ENCODE measurements at places on chromosomes 7 and 10. TPM values are rescaled to one million over a fixed set of nuclear protein-coding genes. Genes with fewer than 3 reads are reported as not detected.

Gene TRIM50
- total RNA-seq, result not detected

- DNase-seq, result no peak
- no peaks in the 10 kb centered on the region for H3K4me1 ChIP-seq
- no peaks in the 10 kb centered on the region for H3K36me3 ChIP-seq
- no peak overlapping the region for H3K4me3 ChIP-seq
- no peaks in the 10 kb centered on the region for H3K27me3 ChIP-seq
Measured at GRCh38 chr7:158093156-158093796, 494.3 kb downstream of the PTPRN2 start.

- no peaks in the 10 kb centered on the region for H3K36me3 ChIP-seq
- H3K27ac ChIP-seq, result no peak overlapping the region
- H3K4me1 ChIP-seq, result peaks cover 6% of the 10 kb centered on the region
- no peak overlapping the region for H3K4me3 ChIP-seq
- DNase-seq, result no peak
Measured at GRCh38 chr7:142188846-142189245, 69.0 kb downstream of the PRSS58 start.

GRCh38 chr10:74837743-74838142, 11.3 kb downstream of the KAT6B start:
- H3K4me3 ChIP-seq, result no peak overlapping the region
- H3K36me3 ChIP-seq, result peaks cover 35% of the 10 kb centered on the region
- H3K27me3 ChIP-seq, result no peaks in the 10 kb centered on the region
- peaks cover 15% of the 10 kb centered on the region for H3K4me1 ChIP-seq
- no peak overlapping the region for H3K27ac ChIP-seq
- DNase-seq, result no peak

DNA sequence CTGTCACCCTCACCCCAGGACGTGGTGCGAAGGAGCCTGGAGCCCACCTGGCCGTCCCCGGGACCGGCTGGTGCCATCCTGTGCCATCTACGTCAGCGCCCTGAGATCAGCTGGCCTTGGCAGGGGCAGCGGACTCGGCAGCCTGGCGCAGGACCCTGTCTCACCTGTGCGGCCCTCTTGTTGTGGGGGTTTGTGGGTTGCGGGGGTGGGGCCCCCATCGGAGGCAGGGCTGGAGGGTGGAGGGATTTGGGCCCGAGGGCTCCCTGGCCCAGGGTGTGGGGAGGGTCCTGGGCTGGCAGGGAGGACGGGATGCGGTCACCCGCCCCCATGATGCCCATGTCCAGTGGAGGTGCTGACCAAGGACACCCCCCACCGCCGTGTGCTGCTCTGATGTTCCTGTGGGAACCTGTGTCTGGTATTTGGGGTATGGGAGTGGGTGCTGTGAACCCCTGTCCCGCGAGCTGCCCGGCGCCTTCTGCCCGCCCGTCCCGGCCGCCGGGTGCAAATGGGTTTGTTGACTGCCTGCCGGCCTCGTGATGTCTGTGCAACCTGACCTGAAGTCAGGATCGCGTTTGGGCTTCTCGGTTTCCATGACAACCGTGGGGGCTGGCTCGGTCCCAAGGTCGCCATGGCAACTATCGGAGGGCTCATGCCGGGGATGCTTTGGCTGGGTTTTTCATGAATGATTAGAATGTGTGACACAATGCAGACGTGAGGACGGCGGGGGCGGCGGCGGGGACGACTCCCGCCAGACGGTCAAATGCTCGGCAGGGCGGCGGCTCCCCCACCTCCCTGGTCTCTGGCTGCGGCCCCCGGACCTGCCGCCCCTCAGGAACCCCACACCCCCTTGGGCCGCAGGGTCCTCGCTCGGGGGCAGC, 7.3 kb downstream of the MAFK start:
- H3K27ac ChIP-seq, result no peak overlapping the region
- no peaks in the 10 kb centered on the region for H3K27me3 ChIP-seq
- peaks cover 14% of the 10 kb centered on the region for H3K36me3 ChIP-seq
- H3K4me1 ChIP-seq, result peaks cover 12% of the 10 kb centered on the region

- no peak for DNase-seq
- H3K27me3 ChIP-seq, result no peaks in the 10 kb centered on the region
- no peak overlapping the region for H3K4me3 ChIP-seq
- no peak overlapping the region for H3K27ac ChIP-seq
Measured at GRCh38 chr10:29946953-29947700, 112.3 kb downstream of the JCAD start.

DNA sequence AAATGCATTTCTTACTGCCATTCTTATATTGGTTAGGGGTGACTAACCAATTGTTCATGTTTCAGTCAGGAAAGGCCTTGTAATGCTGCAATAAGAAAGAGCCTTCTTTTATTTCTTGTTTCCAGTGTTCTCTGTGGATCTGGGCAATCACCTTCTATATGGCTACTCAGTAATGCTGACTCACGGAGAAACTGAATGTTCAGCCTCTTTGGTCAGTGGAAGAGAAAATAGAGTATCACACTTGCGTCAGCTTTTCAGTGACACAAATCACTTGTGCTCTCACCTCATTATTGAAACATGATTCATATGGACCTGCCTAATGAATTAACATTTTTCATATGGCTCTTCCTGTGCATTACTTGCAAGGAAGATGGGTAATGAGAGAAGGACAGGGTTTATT, 243.9 kb upstream of the POT1 start:
- H3K4me1 ChIP-seq, result no peaks in the 10 kb centered on the region
- DNase-seq, result no peak
- no peak overlapping the region for H3K27ac ChIP-seq
- H3K4me3 ChIP-seq, result no peak overlapping the region
- no peaks in the 10 kb centered on the region for H3K27me3 ChIP-seq

DNA sequence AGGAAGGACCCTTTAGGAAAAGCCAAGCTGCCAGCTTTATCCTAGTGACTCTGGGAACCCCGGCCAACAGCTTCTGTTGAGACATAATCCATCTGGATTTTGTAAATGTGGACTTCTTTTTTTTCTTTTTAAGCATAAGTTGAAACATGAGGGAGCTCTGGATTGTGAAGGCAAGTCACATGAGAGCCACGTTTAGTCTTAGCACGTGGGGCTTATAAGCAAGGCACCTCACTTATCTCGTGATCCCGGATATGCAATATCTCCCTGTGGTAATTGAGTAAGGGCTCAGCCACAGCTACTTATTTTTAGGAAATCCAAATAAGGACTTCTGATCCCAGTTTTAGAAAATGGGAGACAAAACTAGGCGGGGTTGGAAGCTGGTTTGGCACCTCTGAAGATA, 111.2 kb upstream of the PTN start:
- no peak for DNase-seq
- no peaks in the 10 kb centered on the region for H3K27me3 ChIP-seq
- H3K27ac ChIP-seq, result no peak overlapping the region
- no peak overlapping the region for H3K4me3 ChIP-seq
- H3K36me3 ChIP-seq, result no peaks in the 10 kb centered on the region
- H3K4me1 ChIP-seq, result no peaks in the 10 kb centered on the region

DNA sequence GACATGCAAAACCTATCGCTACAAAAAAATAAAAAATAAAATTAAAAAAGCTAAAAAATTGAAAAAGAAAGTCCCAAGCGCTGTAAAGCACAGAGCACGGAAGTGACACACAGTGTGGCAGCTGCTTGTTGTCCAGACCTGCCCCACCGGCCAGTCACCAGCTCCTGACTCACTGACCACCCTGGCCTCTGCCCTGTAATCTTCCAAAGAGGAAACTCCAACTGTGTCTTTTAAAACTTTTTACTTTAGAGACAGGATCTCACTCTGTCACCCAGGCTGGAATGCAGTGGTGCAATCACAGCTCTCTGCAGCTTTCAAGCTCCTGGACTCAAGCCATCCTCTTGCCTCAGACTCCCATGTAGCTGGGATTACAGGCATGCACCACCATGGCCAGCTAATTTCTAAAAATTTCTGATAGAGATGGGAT, 23.6 kb downstream of the GNA12 start:
- DNase-seq, result no peak
- peaks cover 30% of the 10 kb centered on the region for H3K4me1 ChIP-seq
- no peaks in the 10 kb centered on the region for H3K36me3 ChIP-seq
- H3K4me3 ChIP-seq, result no peak overlapping the region

Gene NEUROD6
- total RNA-seq, result not detected

Gene NODAL
- not detected for total RNA-seq

Gene AQP1
- total RNA-seq, result not detected

DNA sequence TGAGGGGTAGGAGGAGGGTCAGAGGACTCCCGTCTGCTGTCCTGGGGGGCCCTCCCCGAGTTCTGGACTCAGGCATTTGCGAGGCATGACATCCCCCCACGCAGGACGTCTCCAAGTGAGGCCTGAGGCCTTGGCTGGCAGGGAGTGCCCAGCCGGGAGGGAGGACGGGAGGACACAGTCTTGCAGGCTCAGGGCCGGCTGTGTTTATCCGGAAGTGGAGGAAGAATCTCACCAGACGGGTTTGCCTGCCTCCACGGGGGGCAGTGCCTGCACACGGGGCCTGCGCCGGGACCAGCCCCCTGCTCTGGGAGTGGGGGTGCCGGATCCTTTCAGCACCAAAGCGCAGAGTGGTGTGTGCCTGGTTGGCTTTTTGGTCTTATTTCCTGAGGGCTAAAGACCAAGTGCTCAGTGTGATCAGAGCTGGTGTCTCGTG, 10.9 kb downstream of the PWWP2B start:
- no peaks in the 10 kb centered on the region for H3K4me1 ChIP-seq
- DNase-seq, result no peak
- no peaks in the 10 kb centered on the region for H3K27me3 ChIP-seq

- no peak overlapping the region for H3K27ac ChIP-seq
- H3K4me1 ChIP-seq, result no peaks in the 10 kb centered on the region
- H3K36me3 ChIP-seq, result no peaks in the 10 kb centered on the region
- no peak overlapping the region for H3K4me3 ChIP-seq
- DNase-seq, result no peak
Measured at GRCh38 chr10:53765311-53765710, 992.7 kb upstream of the MBL2 start.

DNA sequence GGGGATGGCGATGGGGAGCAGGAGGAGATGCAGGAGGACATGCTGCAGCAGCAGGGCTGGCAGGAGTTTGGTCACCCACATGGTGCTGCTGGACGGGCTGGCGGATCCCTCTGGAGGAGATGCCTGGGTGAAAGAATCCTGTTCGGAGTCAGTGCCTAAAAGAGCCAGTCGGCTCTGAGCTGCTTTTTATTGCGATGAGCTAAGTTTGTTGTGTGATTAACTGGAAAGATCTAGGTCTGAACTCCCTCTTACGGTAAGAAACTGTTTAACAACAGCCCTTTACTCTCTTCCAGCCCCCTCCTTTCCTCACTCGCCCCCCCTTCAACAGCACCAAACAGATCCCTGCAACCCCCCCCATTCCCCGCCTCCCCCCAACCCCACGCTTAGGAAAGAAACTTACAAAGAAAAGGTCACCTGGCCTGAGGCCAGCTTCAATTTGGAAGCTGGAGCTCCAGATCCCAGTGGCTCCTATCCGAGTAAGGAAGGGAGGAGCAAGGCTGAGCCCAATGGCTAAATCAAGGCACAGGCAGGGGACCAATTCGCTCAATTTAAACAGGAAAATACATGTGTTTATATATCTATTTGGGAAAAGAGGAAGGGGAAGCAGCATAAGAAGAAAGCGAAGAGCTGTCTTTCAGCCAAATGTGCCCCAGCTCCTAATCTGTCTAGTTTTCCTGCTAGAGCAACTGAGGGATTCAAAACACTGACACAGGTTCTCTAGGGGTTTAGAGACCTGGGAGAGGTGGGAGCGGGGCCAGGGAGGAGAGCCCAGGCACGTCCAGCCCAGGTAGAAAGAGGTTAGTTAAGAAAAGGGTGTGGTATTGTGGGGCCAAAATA, at the start of gene HGF:
HGF (minus strand) TSS at position 157 of the 837 bp plus-strand sequence; CDS start at position 81, 76 bp downstream.
- no peak within 1 kb of the TSS for H3K27ac ChIP-seq
- DNase-seq, result no peak
- H3K4me3 ChIP-seq, result no peak within 1 kb of the TSS
- H3K4me1 ChIP-seq, result no peaks in the 10 kb centered on the region
- H3K36me3 ChIP-seq, result no peaks in the 10 kb centered on the region

Gene CNPY1
- not detected for total RNA-seq

Gene LIPJ
- total RNA-seq, result not detected

- H3K4me3 ChIP-seq, result no peak overlapping the region
- peaks cover 68% of the 10 kb centered on the region for H3K36me3 ChIP-seq
- H3K4me1 ChIP-seq, result peaks cover 87% of the 10 kb centered on the region
- no peaks in the 10 kb centered on the region for H3K27me3 ChIP-seq
Measured at GRCh38 chr10:124700293-124701037, 43.7 kb downstream of the FAM53B start.

GRCh38 chr10:70341016-70341415, 41.4 kb downstream of the LRRC20 start:
- no peaks in the 10 kb centered on the region for H3K27me3 ChIP-seq
- no peak for DNase-seq
- no peaks in the 10 kb centered on the region for H3K4me1 ChIP-seq

GRCh38 chr7:11373546-11374142, 400.0 kb downstream of the PHF14 start:
- no peaks in the 10 kb centered on the region for H3K4me1 ChIP-seq
- no peaks in the 10 kb centered on the region for H3K36me3 ChIP-seq
- H3K4me3 ChIP-seq, result no peak overlapping the region
- no peaks in the 10 kb centered on the region for H3K27me3 ChIP-seq
- no peak overlapping the region for H3K27ac ChIP-seq

DNA sequence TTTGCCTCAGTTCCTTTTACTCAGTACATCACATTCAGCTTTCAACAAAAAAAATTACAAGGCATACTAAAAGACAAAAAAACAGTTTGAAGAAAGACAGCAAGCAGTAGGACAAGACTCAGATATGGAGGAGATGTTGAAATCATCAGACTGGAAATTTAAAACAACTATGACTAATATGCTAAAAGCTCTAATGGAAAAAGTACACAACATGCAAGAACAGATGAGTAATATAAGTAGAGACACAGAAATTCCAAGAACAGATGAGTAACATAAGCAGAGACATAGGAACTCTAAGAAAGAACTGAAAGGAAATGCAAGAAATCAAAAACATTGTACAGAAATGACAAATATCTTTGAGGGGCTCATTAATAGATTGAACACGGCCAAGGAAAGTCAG, 402.6 kb downstream of the NEBL start:
- no peak overlapping the region for H3K4me3 ChIP-seq
- H3K27ac ChIP-seq, result no peak overlapping the region
- H3K4me1 ChIP-seq, result no peaks in the 10 kb centered on the region
- no peak for DNase-seq
- H3K27me3 ChIP-seq, result no peaks in the 10 kb centered on the region

- no peak overlapping the region for H3K27ac ChIP-seq
- no peak for DNase-seq
- peaks cover 13% of the 10 kb centered on the region for H3K4me1 ChIP-seq
- peaks cover 8% of the 10 kb centered on the region for H3K36me3 ChIP-seq
Measured at GRCh38 chr10:13592306-13592705, 5.5 kb downstream of the PRPF18 start.

DNA sequence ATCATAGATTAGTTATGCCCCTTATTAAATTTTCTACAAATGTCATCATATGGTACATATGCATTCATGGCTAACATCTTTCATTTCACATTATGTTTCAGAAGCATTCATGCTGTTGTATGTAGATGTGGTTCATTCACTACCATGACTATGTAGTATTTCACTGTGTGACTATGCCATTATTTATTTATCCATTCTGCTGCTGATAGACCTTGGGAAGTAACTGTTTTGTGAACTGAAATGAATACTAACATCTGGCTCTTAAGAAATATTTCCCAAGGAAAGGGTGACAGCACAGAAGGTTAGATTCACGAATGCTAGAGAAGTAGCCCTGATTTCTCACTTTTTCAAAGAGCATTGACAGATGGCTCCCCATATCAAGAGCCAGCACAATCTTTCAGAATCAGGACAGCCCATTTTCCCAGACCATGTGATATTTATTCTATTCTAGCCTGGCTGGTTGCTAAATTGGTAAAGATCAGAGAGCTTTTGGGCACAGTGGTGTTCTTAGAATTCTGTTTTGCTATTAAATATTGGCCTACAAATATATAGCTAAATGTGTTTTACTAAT, 157.4 kb downstream of the DYNC1I1 start:
- H3K4me3 ChIP-seq, result no peak overlapping the region
- H3K4me1 ChIP-seq, result no peaks in the 10 kb centered on the region
- H3K27ac ChIP-seq, result no peak overlapping the region
- H3K36me3 ChIP-seq, result no peaks in the 10 kb centered on the region
- DNase-seq, result no peak
